ENCODE measurements at places on chromosomes 5 and 9. TPM values are rescaled to one million over a fixed set of nuclear protein-coding genes. Genes with fewer than 3 reads are reported as not detected.

The ADGRD2 gene
- 1.6 TPM for total RNA-seq

The GARIN3 gene
- not detected for total RNA-seq

The IL5 gene
- total RNA-seq, result not detected

The PCDHA9 gene
- 1.4 TPM for total RNA-seq

The OBP2B gene
- total RNA-seq, result not detected

The CACFD1 gene
- 22.5 TPM for total RNA-seq

The STK32A gene
- 3.0 TPM for total RNA-seq

The FBXL7 gene
- total RNA-seq, result 14.4 TPM

The PCDHGB6 gene
- total RNA-seq, result 6.1 TPM
